Stimulated activated naive CD8-positive, alpha-beta T cell treated with anti-CD3 and anti-CD28 coated beads, Interleukin-15, amount 100 ng/mL, for 72 hours (primary cell): ENCODE measurements at places on chromosomes 1 and 21.

DNA sequence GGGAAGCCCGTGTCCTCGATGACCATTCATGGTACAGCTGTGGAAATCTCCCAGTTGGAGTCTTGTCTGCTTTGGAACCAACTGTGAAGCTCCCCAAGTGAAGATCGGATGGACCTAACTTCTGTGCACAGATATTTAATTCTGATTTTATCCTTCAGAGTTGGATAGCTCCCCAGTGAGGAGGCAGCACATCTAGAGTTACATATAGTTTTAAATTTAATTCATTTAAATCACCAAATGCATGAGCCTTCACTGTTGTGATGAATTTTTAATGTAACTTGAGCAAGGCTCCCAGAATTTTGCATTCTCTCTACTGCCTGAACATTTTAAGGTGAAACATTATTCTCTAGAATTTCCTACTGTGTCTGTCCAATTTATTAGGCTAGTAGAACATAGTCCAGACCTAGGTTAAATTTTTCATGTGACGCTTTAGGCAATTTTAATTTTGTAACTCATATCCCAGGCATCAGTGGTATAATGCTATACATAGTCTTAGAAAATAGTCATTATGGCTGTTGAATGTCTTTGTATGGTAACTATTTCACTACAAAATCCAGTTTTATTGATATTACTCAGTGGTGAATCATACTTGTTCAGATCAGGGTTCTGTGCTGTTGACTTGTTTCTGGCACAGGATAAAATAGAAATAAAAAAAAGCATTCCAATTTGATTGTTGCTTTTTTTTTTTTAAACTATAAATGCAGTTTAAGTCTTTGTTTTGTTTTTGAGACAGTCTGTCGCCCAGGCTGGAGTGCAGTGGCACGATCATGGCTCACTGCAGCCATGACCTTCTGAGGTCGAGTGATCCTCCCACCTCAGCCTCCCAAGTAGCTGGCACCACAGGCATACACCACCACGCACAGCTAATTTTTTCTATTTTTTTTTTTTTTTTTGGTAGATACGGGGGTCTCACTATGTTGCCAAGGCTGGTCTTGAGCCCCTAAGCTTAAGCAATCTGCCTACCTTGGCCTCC, 66.9 kb downstream of the PRDM2 start:
- no peak for DNase-seq

GRCh38 chr1:15264769-15265168, 17.7 kb downstream of the FHAD1 start:
- no peak for DNase-seq

- no peak for DNase-seq
Observed at GRCh38 chr1:46643368-46643775, 24.8 kb downstream of the ATPAF1 start.

DNA sequence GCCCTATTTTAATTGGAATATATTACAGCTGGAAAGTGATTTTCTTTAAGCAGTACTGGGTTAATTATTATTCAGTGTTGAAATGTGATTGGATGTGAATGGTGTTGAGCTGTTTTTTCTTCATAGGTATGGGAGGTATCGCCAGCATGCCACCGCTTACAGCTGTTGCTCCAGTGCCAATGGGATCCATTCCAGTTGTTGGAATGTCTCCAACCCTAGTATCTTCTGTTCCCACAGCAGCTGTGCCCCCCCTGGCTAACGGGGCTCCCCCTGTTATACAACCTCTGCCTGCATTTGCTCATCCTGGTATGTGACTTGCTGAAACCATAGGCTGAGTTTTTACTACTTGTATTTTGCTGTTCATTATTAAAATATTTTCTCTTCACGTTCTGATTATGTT, 107.7 kb downstream of the ITSN1 start:
- DNase-seq = no peak

GRCh38 chr1:61142726-61143500, 60.6 kb downstream of the NFIA start:
- no peak for DNase-seq

DNA sequence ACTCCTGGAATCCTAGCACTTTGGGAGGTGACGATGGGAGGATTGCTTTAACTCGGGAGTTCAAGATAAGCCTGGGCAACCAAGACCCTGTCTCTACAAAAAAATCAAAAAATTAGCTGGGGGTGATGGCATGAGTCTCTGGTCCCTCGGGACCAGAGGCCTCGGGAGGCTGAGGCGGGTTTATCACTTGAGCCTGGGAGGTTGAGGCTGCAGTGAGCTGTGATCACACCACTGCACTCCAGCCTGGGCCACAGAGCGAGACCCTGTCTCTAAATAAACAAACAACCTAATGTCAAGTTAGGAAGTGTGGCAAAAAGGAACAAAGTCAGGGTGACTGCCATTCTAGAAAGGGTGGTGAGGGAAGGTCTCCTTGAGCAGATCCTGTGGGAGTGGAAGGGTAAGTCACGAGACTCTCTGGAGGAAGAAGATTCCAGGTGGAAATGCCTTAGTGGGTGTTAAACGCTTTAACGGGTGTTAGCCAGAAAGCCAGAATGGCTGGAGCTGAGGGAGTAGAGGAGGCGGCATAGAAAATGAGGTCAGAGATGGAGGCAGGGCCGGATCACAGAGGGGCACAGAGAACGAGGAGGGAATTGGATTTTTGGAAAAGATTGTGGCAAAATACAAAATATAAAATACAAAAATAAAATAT, 62.2 kb upstream of the ATP5PO start:
- DNase-seq = no peak

GRCh38 chr1:205370780-205371179, 14.1 kb upstream of the KLHDC8A start:
- no peak for DNase-seq

- no peak for DNase-seq
Observed at GRCh38 chr1:113858418-113858817, 13.1 kb downstream of the PTPN22 start.

DNA sequence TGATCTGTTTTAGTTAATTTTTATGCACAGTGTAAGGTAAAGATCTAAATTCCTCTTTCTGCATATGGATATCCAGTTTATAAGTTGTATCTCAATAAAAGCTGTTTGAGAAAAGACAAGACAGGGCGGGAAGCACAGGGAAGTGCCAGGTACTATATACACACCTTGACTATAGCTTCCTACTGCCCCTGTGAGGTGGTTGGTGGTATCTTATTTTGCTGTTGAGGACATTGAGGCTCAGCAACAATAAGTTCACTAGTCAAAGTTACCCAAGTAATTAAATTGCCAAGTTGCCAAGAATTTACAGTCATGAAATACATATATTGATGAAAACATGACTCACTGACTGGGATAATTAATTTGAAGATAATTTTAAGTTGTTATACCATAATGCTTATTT, 109.1 kb downstream of the CD247 start:
- DNase-seq = no peak

DNA sequence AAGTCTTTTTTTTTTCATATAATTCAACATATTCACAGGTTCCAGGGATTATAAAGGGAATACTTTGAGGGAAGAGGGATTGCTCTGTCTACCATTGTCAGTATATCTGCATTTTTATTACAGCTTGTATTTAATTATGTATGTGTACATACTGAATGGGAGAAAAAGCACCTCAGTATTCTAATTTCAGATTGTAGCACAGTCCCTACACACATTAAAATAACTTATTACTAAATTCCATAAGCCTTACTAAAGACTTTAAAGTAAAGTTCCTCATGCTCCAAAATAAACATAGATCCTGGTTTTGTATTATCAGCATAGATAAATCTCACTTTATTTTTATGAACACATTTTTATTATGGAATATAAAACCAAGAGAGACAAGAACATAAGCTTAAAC, 134.2 kb downstream of the NCAM2 start:
- DNase-seq = no peak

GRCh38 chr1:10694633-10695627, 101.5 kb downstream of the CASZ1 start:
- peak; percentile 73 for DNase-seq

- DNase-seq = no peak
Observed at GRCh38 chr1:161052899-161053298, 7.1 kb upstream of the USF1 start.

DNA sequence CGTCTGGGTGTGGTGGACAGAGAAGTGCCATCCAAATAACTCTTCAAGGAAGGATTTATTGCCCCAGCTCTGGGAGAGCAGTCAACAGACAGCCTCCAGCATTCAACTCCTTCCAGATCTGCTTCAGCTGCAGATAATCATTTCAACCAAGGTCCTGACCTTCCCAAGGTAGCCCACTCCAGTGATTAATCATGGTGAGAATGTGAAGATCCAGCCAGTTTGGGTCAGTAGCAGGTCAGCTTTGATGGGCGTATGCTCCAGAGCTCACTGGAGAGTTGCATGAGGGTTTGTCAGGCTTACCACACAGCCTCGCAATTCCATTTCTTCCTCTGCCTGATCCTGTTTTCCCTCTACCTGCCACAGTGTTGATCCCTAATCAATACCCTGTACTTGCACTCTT, 214.5 kb upstream of the ZRANB2 start:
- DNase-seq = no peak

- DNase-seq = no peak
Observed at GRCh38 chr1:116834595-116834994, 75.1 kb upstream of the PTGFRN start.

GRCh38 chr21:25283720-25284119, 323.6 kb downstream of the MRPL39 start:
- no peak for DNase-seq

- DNase-seq = no peak
Observed at GRCh38 chr21:45969921-45970673, 11.5 kb upstream of the COL6A1 start.

GRCh38 chr1:117985973-117986372, 56.4 kb downstream of the WDR3 start:
- DNase-seq = no peak
